NCI-H1092 (cell line): ENCODE measurements at places on chromosomes 2 and 18.

GRCh38 chr2:101540518-101540917 is 65.6 kb upstream of the RFX8 start:
- DNase-seq: no peak

- DNase-seq: no peak
Observed at GRCh38 chr2:134866498-134867099, 28.2 kb downstream of the ACMSD start.

DNA sequence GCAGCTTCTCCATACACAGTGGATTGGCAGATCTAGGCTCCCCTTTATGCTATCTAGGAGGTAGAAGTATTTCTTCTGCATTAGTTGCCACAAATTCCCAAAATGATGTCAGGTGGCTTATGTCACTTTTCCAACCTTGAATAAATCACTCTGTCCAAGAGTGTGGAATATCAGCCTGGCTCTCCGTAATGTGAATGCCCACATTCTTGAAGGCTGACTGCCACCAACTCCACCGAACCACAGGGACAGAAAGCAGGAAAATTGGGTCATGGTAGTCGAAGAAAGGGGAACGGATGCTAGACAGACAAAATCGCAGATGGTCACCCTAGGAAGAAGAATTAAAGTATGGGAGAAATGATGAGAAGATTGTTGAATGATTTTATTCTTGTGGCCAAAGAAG is 624.9 kb upstream of the CDH2 start:
- DNase-seq: no peak

GRCh38 chr2:160287476-160287875 is 87.4 kb upstream of the ITGB6 start:
- no peak for DNase-seq

DNA sequence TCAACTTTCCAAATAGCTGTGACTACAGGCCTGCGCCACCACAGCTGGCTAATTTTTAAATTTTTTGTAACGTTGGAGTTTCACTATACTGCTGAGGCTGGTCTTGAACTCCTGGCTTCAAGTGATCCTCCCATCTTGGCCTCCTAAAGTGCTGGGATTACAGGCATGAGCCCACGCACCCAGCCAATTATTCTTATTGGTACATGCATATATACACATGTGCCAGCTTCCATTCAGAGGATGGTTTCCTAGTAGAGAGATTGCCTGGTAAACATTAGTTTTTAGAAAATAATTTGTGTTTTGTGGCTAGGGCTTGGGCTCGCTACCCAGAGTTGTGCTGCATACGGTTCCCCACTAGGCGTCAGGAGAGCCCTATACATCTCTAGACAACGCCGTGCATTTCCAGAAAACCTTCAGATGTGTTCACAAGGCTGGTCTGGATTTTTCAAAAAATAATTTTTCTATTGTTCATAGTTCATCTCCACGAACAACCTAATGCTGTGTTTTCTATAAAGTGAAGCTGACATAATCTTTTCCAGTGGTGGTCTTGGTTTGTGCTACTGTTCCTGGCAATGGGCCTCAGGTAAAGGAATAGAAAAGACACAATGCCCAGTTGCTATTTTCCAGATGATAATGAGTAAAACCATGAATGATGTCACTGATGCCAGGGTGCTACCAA is 14.6 kb upstream of the AFG3L2 start:
- no peak for DNase-seq

DNA sequence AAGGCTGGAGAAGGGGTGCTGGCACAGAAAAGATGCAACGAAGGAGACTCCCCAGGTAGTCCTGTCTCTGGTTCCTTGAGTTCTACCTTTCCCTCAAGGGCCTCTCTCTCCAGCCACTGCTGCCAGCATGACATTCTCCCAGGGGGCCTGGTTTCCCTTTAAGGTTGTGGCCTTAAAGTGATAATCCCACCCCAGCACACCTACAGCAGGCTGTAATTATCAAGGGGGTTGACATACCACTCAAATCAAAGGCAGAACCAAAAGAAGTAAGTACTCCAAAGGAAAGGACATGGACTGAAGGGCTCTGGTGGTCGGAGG is 127.4 kb upstream of the MSH6 start:
- no peak for DNase-seq

- peak; percentile 1 for DNase-seq
Observed at GRCh38 chr2:56239437-56239836, 55.6 kb downstream of the CCDC85A start.
